T-helper 22 cell (primary cell): ENCODE measurements at places on chromosomes 7 and 10.

- DNase-seq, result no peak
Measured at GRCh38 chr7:33757050-33757449, 148.3 kb upstream of the BMPER start.

DNA sequence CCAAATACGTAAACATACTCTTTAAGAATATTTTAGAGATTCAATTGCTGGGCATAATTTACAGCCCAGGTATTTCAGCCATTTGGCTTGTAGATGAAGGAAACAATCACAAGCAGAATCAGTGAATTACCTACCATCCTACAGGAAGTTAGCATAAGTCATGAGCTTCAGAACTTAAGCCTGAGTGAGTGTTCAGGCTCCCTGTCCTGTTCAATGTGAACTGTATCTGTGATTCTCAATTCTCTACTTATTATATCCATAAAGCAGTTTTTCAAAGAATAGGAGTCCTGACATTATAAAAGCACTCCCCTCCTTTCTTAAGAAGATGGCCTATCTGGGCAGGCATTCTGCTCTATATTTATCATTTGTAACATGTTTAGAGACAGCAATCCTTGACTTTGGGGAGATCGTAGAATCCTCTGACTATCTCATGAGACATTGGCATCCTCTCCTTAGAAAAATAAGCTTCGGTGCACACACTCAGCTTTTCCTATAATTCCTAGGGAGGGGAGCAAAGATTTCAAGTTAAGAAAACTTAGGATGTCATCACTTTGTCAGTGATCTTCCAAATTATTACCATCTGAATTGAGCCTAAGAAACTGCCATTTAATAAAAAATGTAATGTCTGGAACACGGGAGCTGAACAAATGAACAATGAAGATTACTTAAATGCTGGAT lies 645.2 kb upstream of the IGFBP3 start:
- no peak for DNase-seq

DNA sequence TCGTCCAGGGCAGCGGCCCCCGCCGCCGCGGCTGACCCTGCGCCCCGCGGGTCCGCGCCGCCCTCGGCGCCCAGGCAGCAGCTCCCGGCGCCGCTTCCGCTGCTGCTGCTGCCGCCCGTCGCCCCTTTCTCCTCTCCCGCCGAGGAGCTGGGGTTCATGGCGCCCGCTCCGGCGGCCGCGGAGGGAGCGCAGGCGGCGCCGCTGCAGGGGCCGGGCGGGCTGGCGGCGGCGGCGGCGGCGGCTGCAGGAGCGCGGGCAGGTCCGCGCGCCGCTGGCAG lies 286 bp downstream of the DGKI start:
- no peak for DNase-seq

- DNase-seq, result no peak
Measured at GRCh38 chr10:76296957-76297356, 865.5 kb downstream of the LRMDA start.

GRCh38 chr7:70434376-70434775 lies 697.6 kb upstream of the GALNT17 start:
- DNase-seq, result no peak

DNA sequence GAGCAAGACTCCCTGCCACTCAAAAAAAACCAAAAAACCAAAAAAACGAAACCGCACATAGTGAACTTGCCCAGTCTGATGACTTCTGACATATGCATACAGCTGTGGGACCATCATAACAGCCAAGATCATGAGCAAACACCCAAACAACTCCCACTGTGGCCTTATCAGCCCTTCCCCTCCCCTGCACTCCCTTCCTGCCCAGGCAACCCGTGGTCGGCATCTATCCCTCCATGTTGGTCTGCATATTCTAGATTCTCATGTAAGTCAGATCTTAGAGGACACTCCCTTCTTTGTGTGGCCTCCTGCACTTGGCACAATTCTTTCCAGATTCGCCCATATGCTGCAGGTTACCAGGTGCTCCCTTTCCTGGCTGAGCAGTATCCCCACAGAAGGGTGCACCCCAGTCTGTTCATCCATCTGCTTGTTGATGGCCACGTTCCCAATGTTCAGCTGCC lies 72.8 kb downstream of the GNA12 start:
- no peak for DNase-seq

GRCh38 chr7:92834507-92835260 lies 1.7 kb downstream of the CDK6 start:
- DNase-seq, result no peak

GRCh38 chr10:94405406-94405805 lies 3.1 kb downstream of the TBC1D12 start:
- DNase-seq, result no peak

DNA sequence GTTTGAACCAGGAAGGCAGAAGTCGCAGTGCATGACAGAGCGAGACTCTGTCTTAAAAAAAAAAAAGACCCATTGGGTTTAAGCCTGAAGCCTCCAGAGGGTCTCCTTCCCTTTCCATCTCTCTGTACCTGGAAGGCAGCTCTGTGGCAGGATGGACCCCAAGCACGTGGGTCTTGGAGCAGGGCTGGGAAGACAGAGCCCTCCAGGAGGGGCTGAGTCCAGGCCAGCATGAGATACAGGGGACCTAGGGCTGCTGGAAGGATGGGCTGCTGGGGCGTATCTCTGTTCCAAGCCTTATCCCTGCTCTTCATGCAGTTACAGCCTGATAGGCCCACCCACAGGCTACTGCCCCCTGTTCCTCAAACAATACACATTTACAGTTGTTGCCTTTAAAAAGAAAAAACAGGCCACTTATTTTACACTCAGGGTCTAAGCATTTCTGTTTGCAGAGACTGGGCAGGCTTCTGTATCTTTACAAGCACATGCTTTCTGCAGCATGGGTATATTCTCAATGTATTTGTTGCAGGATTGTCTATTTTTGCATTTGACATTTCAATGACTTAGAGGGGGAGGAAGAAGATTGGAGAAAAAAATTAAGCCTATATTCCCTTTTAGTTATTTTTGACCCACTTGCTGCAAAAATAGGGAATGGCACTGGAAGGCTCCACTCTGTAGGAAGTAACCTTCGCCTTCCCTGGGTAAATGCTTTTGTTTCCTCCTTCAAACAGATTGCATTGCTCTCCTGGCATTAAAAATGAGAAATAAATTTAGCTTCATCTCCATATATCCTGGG lies 60.1 kb downstream of the FAM171A1 start:
- DNase-seq, result no peak

DNA sequence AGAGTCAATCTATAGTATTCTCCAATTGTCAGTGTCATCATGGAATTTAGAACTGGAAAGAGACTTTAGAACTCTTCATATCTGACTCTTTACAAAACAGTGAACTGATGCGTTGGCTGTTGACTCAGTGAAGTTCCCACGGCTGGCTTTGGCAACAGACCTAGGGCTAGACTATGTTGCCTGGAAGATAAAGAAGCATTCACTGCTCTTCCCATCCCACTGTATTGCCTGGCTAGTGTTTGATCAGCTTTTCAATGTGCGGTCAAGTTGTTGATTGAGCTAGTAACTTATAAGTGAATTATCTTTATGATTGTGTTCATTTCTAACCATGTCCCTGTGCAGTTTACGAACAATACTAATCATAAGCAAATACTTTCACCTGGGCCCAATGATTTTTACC lies 365.7 kb upstream of the LRGUK start:
- no peak for DNase-seq
